Posterior vena cava (tissue), 2 donors: ENCODE measurements at places on chromosomes 11 and 22.

GRCh38 chr22:32649515-32650200, 151.8 kb upstream of the TIMP3 start:
- peak; percentile 88 for DNase-seq

GRCh38 chr11:93530468-93530826, 12.7 kb downstream of the SMCO4 start:
- no peak for DNase-seq

DNA sequence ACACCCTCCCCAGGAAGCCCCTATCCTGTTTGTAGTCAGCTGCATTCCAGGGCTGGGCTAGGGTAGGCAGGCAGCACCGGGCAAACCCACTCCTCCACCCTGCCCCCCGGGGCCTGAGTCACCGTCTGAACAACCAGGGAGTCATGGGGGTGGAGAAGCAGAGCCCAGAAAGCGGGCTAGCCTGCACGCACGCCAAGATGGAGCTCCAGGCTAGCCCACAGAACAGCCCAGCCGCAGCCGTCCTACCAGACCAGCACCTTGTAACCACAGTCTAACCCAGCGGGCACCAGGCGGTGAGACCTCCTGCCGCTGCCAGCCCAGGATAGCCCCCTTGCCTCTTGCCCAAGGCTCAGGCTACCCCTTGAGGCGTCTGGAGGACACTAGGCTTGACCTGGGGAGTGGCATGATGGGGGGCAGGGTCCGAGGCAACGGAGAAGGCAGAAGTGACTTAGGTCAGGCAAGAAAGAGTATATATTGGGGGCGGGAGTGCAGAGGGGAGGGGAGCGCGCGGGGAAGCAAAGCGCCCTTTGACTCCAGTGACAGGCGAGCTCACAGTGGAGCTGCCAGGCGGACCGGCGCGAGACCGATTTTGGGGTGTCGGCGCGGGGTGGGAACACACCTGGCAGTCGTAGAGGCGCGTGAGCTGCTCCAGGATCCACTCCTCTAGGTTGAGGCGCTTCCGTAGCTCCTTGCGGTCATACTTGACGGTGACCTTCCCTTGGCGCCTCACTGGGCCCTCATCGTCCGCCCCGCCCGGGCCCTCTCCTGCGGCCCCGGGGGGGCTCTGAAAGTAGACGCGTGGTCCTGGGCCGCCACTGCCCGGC, 734 bp downstream of the PPP1R14B start:
- DNase-seq = peak; percentile 95

DNA sequence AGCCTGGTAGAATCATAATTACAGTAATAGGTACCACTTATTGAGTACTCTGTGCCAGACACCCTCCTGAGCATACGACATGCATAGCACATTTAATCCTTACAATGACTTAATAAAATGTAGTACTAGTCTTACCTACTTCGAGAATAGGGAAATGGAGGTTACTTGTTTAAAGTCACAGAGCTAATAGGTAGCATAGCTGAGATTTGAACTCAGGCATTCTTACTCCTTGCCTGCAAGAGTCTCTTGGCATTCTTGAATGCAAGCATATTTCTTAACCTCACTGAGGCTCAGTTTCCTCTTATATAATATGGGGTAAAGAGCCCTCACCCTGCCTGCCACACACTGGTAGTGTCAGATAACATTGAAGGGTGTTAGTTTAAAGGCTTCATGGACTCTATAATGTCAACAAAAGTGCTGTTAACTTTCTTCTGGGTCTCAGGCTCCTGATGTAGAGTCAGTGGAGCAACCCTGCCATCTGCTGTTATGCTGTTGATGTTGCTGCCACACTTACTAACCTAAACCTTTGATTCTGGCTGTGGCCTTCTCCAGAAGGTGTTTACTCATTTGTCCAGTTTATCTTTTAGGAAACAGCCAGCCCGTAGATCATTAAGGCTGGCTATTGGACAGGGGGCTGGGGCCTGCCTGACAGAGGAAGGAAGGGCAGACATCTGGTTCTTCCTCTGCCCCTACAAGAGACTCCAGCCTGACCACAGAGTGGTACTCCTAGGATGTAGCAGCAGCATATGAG, 18.9 kb downstream of the LIMK2 start:
- no peak for DNase-seq

GRCh38 chr22:19855504-19856409, 1.1 kb upstream of the GNB1L start:
- DNase-seq = peak; percentile 92

DNA sequence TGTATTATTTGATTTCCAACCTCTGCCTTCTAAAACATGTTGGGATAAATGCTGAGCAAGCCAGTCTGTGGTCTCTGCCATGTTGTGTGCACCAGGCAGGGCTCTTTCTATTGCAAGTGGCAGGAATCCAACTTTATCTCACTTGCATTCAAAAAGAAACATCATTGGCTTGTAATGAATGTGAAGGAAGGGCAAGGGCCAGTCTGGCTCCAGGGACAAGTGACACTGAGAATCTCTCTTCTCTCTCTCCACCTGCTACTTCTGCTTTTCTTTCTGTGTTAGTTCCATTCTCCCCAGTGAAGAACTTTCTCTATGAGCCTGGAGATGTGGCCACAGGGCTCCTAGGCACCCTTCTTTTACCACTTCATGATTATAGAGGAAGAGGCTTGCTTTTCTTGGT, 329.9 kb upstream of the NCAM1 start:
- DNase-seq = no peak

DNA sequence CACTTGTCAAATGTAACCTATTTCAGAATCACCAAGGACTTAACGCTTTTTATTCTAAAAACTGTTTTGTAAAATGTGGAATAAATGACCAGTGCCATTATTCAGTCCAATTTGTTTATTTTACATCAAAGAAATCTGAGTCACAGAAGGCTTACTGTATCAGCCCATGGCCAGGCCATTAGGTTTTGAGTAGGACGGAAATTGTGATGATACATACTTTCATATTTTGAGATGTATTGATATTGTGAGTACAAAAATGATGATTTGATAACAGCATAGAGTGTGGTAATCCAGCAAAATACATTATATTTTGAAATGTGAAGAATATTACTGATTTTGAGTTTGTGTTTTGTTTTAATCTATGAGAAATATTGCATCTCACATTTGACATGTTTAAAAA, 81.1 kb downstream of the PIWIL3 start:
- no peak for DNase-seq

DNA sequence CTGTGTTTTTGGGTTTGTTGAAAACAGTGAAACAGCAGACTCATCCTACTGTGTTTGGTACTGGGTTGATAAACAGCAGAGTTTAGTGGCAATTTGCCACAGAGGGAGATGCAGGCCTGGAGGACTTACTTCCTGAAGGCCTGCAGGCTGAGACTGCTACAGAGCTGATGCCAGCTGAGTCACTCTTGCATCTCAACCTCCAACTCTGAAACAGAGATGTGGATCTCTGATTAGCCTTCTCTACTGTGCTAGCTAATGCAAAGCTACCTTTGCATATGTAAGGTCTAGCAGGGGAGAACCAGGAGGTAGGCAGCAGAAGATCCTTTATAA, 14.3 kb downstream of the ATP5MG start:
- DNase-seq = no peak

- DNase-seq = peak; percentile 69
Measured at GRCh38 chr11:44536788-44537516, 28.5 kb upstream of the CD82 start.

DNA sequence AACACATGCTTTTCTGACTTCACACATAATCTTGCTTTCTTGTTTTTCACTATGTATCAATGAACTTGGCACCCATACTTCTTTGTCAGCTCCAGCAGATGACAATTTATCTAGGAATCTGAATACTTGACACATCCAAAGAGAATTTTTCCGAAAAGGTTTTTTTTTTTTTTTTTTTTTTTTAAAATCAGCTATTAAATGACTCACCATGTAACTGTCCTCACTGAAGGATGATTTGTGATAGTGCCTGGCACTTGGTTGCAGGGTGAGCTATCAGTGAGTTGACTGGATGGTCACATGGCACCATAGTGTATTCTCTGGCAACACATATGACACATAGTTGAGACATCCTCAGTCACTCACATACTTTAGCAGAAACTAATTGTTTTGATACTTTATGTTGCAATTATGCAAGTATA, 133.4 kb upstream of the E2F8 start:
- DNase-seq = no peak

DNA sequence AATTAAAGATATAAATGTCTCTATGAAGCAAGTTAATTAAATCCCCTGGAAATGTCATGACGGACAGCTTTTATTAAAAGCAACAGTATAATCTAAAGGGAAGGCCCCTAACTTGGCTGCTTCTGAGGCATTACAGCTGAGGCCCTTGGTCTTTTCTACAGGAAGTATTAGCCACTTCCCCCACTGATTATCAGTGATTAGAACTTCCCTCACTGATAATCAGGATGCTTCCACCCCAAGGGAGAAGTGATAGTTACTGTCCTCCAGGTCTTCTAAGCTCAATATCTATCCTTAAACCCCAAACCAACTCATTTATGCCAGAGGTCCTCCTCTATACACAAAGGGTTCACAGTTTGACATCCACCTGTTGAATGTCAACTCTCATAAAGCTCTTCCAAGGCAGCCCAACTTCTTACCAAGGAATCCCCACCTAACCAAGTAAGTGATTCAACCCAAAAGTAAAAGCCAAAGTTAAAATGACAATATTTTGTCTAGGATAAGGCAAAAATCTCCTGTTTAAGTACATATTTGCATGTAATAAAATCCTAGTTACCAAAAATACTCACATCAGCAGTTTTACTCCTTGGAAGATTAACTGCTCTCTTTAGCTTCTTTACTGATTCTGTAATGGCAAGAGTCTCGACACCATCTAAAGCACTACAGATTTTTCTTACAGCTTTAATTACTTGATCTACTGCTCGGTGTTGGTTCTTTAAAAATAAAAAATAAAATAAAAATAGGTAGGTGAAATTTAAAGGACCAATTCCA, 58.6 kb upstream of the RPS13 start:
- DNase-seq = no peak

DNA sequence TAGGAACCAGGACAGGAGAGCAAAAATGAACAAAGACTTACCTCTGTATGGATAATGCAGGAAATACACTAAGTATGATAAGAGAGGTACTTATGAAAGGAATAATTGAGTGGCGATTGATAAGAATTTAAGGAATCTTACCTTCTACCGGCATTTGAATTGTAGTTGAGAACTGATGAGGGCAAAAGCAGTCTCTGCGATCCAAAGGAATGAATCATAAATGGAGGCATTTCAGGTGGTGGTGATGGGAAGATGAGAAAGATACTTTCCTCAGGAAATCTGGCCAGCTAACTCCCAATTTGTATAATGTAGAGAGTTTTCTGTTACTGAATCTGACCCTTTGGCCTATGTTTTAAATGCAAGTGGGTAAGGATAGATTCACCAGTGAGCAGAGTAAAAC, 71.9 kb upstream of the C11orf87 start:
- no peak for DNase-seq

GRCh38 chr11:5235364-5236095, 1.2 kb upstream of the HBD start:
- DNase-seq = no peak

- no peak for DNase-seq
Measured at GRCh38 chr11:133828871-133829270, 16.4 kb downstream of the SPATA19 start.

- no peak for DNase-seq
Measured at GRCh38 chr11:36196411-36196998, 92.7 kb downstream of the COMMD9 start.

- peak; percentile 98 for DNase-seq
Measured at GRCh38 chr11:69013009-69013951, at the start of gene MRGPRF. MRGPRF (minus strand) TSS chr11:69013246; CDS start chr11:69009901, 3,345 bp downstream.

DNA sequence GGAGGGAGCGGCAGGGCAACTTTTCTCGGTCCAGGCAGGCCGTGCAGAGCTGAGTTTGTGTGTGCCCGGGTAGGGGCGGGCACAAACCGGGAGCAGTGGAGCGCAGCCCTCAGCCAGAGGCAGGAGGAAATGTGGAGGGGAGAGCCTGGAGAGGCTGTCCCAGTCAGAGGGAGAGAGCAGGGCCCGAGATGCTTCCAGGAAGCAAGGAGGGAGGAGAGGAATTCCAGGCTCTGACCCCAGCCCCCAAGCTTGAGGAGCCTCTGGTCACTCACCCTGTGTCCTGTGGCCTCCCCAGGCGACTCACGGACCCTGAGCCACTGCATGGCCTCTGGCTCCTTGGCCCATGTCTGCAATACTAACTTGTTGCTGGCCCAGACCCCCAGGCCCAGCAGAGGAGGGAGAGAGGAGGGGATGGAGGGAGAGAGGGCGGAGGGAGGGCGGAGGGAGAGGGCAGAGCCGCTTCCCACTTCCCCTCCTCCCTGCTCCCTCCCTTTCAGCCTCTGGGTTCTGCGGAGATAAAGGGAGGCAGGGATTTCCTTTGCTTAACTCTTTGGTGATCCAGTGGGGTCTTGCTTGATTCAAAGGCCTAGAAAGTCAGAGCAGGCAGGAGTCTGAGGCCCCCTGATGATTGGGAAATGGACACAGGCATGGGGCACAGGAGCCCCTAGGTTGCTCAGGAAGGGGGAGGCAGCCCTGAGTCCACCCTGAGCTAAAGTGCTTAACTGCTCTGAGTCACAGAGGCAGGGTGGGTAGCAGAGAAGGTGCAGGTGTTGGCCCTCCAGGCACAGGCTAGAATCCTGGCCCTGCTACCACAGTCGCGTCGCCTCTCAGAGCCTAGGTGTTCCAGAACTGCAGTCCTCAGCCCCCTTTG, at the start of gene C1QTNF6:
Gene C1QTNF6, minus strand, starts transcription at position 357 of the 871 bp plus-strand sequence. Its CDS starts 34 bp downstream, at position 323.
- peak; percentile 79 for DNase-seq

GRCh38 chr11:109597336-109597735, 175.3 kb downstream of the C11orf87 start:
- no peak for DNase-seq

- no peak for DNase-seq
Measured at GRCh38 chr11:126083829-126084607, 21.4 kb upstream of the CDON start.

GRCh38 chr11:2933375-2934020, 4.3 kb upstream of the PHLDA2 start:
- DNase-seq = peak; percentile 96

DNA sequence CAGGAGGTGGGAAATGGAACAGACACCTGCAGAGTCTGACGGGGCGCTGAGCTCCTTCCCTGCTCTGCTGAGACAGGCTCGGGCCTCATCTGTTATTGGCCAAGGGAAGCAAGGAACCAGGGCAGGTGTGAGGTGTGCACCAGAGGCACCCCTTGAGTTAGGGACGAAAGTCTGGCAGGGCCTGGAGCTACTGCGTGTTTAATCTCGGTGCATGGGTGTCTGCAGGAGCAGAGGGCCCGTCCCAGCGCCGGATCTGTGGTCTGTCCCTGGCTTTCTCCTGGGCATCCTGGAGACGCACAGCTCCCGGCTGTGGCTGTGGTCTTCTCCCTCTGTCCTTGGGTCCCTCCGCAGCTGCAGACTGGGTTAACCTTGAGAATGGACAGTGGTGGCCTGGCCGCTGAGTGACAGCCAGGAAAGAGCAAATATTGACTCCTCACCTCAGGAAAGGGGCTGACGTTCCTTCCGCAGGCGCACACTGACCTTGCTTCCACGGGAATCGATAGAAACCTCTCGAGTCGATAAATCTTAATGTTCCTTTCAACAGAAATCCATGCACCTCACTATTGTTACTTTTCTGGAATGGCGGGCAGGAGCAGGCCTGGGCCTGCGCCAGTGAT, 975.6 kb downstream of the BRD1 start:
- DNase-seq = peak; percentile 72

DNA sequence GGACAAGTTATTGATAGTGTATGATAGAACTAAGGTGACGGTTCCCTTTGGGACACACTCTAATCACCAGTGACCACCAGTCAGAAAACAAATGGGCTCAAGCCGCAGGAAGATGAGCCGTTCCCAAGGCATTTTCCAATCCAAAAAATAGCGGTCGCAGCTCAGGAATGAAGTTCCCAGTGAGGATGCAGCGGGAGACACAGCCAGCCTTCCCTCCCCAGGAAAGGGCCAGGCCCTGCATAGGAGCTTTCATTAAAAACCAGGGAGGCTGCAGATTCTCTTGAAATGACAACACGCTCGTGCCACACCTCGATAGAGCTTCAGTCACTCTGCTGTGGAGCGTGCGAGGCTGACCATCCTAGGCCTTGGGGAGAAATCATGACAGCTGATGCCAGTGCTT, 65.8 kb upstream of the WNT7B start:
- DNase-seq = peak; percentile 42
